ENCODE measurements at places on chromosomes 2 and 18. TPM values are rescaled to one million over a fixed set of nuclear protein-coding genes. Genes with fewer than 3 reads are reported as not detected.

TANC1 gene
- total RNA-seq: 58.4 TPM

GRCh38 chr18:67276638-67277037 lies 239.9 kb downstream of the DSEL start:
- DNase-seq: no peak

DNA sequence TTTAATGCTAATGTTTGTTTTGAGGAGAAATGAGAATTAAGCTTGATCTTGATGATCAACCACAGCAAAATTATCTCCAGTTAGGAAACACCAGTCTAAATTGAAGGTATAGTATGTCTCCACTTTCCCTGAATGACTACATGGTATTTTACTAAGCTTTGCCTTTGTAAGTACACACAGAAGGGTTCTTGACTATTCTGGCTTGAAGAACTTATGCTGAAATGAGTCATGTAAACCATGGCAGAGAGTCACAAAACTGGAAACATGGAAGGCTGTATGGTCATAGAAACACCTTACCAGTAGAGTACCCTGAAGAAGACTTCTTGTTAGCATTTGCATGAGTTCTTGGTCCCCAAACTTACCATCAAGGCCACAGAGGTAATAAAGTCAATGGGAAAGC lies 250.5 kb downstream of the SLC8A1 start:
- DNase-seq: no peak

MFF gene
- total RNA-seq: 120 TPM

UGT1A3 gene
- not detected for total RNA-seq

B3GNT7 gene
- 5.3 TPM for total RNA-seq

DLGAP1 gene
- total RNA-seq: 5.2 TPM

- DNase-seq: no peak
These were observed 496.9 kb upstream of the HNMT start for GRCh38 chr2:137467246-137467862.

DNA sequence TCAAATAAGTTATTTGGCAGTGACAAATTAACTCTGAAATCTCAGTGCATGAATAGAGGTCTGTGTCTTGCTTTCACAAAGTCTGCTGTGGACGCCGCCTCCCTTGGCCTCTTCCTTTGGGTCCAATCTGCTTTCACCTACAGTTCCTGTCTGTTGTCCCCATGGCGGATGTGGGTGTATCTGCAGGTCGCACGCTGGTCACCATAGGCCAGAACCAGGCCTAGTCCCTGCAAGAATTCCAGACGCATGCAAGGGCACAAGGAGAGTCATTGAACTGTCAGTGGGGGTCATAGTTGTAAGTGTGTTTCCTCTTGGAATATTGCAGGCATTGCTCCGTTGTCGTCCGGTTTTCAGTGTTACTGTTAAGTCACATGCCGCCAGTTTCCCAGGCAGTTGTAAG lies 7.4 kb downstream of the SOCS6 start:
- DNase-seq: no peak

- no peak for DNase-seq
These were observed 67.1 kb downstream of the RAB31 start for GRCh38 chr18:9775178-9775577.

DNA sequence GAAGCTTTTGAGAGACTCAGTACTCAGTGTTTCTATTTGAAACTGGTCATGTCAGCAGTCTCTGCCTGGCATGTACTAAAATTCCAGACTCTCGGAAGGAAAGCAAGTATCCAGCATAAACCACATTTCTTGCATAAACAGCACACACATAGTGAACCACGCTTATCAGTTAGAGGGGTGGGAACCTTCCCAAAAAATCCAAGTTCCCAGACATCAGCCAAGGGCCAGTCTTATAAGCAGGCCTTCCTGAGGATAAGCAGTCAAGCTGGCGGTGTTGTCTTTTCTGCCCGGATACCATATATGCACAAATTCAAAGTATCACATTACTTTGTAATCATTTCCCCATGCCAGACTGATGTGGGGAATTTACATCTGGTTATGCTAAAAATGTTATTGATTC lies 73.6 kb downstream of the ST6GAL2 start:
- no peak for DNase-seq

GRCh38 chr2:240812721-240813120 lies 7.3 kb downstream of the KIF1A start:
- no peak for DNase-seq

- no peak for DNase-seq
These were observed 146.0 kb downstream of the MAP4K4 start for GRCh38 chr2:101843471-101843870.

DNA sequence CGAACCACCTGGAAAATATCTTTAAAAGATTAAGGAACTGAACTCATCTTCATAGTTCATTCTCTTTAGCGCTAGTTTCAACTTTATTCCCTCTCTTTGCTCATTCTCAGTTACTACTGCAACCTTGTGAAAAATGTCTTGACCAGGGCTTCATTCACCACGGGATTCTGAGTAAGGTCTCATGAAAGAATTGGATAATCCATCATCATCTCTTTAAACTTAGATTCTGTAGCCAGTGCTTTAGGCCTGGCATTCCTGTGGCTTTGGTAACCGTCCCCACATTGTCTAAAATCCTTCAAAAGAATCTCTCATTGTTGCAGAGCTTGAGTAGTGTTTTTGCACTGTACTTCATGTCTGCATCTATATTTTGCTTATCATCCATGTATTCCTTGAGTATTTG lies 229.5 kb downstream of the ETAA1 start:
- DNase-seq: no peak

DNA sequence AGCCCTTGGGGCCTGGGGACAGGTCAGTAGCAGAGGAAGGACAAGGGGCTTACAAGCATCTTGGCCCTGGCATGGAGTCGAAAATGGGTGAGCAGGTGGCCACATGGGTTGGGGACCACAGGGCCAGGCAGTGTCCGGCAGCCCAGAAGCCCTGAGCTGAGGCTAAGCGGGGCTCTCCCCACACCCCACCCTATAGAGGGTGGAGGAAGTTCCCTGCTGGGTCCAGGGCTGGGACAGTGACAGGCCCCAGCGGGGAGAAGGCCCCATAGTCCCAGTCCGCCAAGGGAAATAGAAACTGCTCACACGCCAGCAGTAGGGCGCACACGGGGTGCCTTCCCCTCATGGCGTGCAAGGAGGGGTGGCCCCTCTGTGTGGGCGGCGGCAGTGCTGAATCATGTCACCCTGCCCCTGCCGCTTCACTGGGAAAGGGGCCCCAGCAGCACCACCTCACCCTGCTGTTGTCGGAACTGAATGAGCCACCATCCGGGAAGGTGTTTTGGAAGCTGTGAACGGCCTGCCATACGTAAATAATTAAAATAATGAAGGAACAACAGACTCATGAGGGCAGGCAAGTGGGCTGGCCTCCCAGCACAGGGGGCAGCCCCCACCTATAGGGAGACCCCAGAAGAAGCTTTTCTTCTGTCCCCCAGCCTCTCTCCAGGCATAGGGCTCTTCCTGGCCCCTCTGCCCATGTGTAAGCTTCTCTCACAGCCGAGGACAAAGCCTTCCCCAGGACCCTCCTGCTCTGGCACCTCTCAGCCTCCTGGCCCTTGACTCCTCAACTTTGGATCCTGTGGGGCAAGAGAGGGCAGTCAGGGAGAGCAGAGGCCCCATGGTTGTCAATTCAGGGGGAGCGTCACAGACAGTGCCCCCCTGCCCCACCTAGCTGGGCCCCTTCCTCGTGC lies 12.7 kb upstream of the DUSP2 start:
- no peak for DNase-seq

GRCh38 chr2:168160897-168161296 lies 86.5 kb downstream of the STK39 start:
- no peak for DNase-seq

SCN3A gene
- total RNA-seq: 5.3 TPM

ADD2 gene
- 1.3 TPM for total RNA-seq

DNA sequence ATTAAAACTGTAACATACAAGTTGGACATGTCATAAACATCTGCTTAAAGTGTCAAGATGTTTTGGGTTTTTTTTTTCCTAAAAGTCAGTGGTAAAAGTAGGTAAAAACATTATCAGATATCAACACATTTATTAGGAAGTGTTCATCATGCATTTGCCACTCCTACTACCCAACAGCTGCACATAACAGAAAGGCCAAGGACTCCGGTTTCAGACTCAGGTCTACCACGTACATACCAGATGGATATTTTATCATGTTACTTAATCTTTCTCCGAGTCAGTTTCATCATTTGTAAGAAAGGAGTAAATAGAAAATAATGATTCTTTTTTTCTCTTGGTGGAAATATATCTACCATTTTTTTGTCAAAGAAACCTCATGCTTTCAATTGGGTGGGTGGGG lies 192.3 kb downstream of the UBE2E3 start:
- DNase-seq: no peak

DNA sequence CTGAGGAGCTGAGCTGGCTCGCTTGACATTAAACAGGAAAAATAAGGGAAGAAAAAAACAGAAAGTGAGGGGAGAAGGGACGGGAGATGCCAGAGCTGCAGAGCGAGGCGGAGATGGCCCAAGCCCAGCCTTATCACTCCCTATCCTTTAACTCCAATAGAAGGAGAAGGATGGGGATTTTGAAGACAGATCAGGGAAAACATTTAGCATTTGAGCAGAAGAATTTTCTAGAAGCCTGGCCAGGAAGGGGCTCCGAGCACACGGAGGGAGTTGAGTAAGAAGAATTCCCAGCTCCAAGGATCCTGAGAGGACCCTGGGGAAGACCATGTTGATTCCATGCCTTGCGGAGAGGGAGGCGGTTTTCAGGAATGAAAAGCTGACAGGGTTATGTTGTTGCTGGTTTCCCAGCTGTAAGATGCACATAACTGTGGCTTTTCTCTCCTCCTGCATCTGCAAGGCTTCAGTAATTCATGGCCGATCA lies 35.6 kb downstream of the TWIST2 start:
- DNase-seq: no peak

TTN gene
- 23.4 TPM for total RNA-seq

DNA sequence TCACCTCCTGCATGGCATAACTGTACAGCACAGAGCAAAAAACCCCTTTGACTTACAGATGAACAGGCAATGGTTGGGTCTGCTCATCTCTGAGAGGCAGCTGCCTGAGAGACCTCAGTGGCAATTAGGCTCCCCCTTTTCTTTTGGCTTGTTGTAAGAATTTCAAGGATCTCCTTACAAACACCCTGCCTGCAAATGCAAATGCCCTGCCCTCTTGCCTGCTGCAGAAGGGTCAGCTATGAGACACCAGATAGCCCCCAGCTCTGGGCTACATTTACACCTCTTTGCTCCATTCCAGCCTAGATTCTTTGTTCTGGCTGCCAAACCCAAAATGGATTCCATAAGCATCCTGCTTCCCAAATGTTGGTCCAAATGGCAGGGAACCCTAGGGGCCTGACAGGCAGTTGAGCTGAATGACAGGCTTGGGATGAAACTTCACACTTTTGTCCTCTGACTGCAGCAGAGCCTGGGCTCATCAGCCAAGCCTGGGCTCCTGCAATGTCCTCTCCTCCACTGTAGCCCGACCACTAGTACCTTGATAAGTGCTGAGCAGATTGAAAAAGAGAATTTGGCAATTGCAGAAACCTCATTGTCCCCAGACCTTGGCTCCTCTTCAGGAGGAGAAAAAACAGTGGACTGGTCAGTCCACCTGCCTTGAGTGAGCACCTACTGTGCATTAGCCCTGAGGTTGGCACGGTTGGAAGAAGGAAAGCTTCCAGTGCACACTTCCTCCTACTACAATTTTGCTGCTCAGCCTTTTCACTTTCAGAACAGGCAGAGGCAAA lies 678.3 kb downstream of the BCL11A start:
- DNase-seq: no peak

GRCh38 chr18:62085756-62086155 lies 101.1 kb downstream of the PIGN start:
- DNase-seq: no peak

DNA sequence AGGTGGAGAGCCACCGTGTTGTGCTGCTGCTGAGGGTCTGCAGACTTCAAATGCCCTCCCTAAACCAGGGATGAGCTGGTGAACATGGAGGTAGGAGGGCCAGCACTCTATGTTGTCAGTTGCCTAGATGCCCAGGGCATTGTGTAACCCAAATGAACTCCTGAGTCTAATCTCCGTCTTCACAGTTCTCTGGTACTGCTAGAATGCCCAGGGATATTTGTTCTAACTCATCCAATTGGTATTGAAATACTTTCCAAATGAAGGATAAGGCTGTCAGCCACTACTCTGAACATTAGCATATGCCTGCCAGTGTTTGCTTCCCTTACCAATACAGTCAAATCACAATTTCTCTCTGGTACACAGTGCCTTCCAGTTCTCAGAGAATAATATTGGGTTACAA lies 492.6 kb downstream of the SLC4A3 start:
- DNase-seq: no peak

CHAC2 gene
- 2.0 TPM for total RNA-seq

CROCC2 gene
- not detected for total RNA-seq

DNA sequence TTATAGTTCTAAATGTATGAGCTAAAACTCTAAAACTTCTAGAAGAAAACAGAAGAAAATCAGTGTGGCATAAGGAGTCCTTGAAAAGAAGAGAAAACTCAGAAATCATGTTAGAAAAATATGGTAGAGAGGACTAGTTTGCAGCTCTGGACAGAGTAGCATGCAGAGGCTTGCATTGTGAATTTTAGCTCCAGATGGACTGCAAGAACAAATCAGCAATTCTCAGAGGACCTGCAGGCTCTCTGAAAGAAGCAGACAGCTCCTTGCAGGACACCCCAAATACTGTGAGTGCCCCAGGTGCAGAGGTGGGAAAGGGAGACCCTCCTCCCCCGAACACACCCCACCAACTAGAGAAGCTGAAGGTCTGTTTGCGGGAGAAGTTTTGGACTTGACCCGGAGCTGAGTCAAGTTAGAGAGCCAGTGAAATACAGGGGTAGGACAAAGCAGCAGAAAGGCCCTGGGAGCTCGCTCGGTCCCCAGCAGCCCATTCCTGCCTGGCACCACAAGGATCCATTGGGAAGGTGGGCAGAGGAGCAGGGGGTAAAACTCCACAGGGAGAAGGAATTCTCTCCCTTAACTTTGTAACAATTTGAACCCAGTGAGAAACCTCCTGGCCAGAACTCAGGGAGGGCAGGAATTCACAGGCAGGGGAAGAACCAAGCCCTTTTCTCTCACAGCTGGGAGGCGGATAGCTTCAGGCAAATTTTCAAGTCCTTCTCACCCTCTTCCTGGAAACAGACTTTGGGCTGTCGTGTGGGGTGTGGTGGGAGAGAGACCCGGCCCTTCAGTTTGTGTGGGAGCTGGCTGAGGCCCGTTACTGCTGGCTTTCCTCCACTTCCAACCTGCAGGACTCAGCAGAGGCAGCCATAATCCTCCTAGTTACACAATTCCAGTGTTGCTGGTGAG lies 216.2 kb upstream of the SLC35G4 start:
- no peak for DNase-seq

- no peak for DNase-seq
These were observed 46.8 kb downstream of the MRPS5 start for GRCh38 chr2:95074663-95075439.

DNA sequence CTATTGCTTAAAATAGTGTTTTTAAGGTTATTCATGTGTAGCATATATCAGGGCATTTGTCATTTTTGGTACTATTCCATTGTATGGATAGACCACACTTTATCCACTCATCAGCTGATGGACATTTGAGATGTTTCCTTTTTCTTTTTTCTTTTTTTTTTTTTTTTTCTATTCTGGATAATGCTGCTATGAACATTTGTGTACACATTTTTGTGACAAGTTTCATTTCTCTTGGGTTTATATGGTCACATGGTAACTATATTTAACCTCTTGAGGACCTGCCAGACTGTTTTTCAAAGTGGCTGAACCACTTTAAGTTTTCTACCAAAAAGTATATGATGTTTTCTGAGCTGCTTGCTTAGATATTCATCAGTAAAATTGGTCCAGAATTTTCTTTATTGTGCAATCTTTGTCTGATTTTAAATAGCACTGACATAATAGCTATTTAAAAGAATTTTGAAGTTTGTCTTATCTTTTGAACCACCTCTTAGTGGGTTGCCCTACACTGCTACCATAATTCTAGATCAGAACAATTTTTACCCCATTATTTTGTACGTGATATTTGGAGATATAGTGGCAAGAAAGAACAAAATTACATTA lies 219.4 kb upstream of the SIX3 start:
- DNase-seq: no peak

MPP4 gene
- total RNA-seq: 0.29 TPM

Data from breast epithelium (tissue), 4 donors.